Psoas muscle (tissue), 8 donors: ENCODE measurements at places on chromosomes 6 and 20. TPM values are rescaled to one million over a fixed set of nuclear protein-coding genes. Genes with fewer than 3 reads are reported as not detected.

DNA sequence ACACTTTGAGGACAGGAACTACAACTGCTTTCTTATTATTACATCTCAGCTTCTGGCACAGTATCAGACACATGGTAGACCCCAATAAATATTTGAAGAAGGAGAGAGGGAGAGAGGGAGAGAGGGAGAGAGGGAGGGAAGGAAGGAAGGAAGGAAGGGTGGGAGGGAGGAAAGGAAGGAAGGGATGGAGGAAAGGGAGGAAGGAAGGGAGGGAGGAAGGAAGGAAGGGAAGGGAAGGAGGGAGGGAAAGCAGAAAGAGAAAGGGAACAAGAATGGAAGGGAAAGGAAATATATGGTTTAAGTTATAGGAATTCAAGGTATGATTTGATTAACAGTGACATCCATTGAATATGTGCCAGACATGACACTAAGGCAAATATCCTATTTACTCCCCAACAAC is 402.1 kb downstream of the KIF16B start:
- H3K4me3 ChIP-seq = no peak overlapping the region
- no peak for DNase-seq
- H3K36me3 ChIP-seq = no peaks in the 10 kb centered on the region

DNA sequence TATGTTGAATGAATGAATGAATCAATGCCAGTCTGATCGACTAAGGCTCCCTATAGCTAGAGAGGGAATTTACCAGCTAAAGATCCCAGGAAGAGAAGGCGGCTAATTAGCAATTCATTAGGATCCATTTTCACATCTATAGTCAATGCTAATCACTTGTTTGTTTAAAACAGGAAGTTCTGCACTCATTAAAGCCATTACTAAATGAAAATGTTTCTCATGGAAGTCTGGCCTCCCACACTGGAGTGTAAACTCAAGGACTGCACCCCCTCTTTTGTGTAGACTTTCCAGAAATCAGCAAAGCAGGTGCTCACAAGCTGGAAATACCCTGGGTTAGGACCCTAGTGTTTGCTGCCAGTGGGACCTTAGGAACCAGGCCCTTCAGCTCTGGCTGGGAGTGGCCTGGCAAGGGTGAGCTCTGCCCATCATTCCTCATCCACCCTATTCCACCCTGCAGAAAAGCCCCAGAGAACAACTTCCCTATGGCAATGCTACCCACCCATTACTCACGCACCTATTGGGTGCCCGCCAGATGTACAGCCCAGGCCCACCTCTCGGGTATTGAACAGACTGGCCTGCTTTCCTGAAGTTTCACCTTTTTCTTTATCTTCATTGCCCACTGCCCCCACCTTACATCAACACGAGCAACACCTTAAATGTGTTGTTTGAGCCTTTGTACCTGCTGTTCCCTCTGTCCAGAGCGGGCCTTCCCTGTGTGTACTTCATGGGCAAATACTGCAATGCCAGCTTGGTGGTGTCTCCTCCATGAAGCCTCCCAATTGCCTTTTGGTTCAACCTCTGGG is 60.8 kb downstream of the TTI1 start:
- H3K4me3 ChIP-seq = no peak overlapping the region
- H3K4me1 ChIP-seq = no peaks in the 10 kb centered on the region
- no peaks in the 10 kb centered on the region for H3K36me3 ChIP-seq
- H3K27me3 ChIP-seq = no peaks in the 10 kb centered on the region
- H3K27ac ChIP-seq = no peak overlapping the region

DNA sequence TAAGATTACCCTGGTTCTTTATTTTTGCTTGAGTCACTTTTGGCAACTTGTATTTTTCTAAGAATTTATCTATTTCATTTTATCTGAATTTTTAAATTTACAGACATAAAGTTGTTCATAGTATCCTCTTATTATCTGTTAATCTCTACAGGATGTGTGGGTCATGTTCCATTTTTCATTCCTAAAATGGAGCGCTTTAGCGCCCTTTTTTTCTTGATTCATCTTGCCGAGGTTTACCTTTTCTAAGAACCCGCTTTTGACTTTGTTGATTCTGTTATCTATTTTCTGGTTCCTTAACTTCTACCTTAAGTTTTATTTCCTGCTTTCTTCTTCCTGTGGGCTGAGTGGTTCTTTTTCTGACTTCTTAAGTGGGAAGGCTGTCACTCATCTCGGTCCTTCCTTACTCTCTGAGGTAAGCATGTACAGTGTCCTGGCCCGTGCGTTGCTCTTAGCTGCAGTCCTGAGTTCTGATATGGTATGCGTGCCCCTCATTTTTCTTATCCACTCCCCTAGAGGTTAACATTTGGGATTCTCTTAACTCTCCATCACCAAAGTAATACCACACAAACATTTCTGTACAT is 399.8 kb downstream of the CDC5L start:
- H3K36me3 ChIP-seq = no peaks in the 10 kb centered on the region
- no peak for DNase-seq
- H3K4me3 ChIP-seq = no peak overlapping the region

- no peaks in the 10 kb centered on the region for H3K27me3 ChIP-seq
- H3K4me3 ChIP-seq = peak overlapping the region; percentile 58
- H3K27ac ChIP-seq = no peak overlapping the region
- no peaks in the 10 kb centered on the region for H3K36me3 ChIP-seq
Observed at GRCh38 chr6:151682251-151682650, 125.2 kb upstream of the ESR1 start.

DNA sequence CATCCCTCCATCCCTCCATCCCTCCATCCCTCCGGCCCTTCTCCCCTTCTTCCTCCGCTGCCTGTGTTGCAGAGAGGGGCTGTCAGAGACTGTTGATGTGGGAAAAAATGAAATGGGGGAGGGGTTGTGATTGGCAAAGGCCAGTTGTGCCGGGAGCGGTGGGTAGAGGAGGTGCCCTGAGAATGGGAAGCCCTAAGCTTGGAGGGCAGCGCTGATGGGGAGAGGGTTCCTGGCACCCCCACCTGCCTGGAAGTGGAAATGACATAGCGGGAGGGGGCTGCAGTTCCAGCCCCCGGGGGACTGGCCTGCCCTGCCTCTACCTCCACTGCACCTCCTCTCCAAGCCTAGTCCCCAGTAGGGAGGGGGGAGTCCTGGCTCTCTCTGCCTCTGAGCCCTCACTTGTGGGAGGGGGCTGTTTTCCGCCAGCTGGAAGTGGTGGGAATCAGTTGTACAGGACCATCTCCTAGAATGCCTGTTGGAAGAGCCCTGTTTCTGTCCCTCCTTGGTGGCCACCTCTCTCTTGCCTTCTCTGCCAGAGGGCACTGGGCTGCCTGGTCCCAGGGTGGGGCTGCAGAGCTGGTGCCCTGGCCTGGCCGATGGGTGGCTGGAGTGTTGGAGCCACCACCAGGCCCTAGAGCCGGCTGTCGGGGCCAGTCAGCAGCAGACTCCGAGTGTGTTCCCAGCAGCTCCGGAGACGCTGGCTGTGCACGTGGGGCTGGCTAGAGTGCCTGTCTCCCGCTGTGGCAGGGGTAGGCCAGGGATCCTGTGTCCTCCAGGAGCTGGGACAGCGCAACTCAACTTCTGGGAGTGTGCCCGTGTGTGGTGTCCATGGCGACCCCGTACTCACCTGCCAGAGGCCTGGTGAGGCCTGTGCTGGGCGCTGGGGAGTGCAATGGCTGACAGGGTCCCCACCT is 1.5 kb downstream of the DLGAP4 start:
- no peaks in the 10 kb centered on the region for H3K27me3 ChIP-seq
- no peak for DNase-seq
- H3K4me1 ChIP-seq = peaks cover 4% of the 10 kb centered on the region
- H3K4me3 ChIP-seq = no peak overlapping the region

GRCh38 chr6:73032586-73032985 is 192.7 kb downstream of the KHDC1L start:
- H3K4me3 ChIP-seq = no peak overlapping the region
- H3K36me3 ChIP-seq = no peaks in the 10 kb centered on the region
- peaks cover 14% of the 10 kb centered on the region for H3K4me1 ChIP-seq

DNA sequence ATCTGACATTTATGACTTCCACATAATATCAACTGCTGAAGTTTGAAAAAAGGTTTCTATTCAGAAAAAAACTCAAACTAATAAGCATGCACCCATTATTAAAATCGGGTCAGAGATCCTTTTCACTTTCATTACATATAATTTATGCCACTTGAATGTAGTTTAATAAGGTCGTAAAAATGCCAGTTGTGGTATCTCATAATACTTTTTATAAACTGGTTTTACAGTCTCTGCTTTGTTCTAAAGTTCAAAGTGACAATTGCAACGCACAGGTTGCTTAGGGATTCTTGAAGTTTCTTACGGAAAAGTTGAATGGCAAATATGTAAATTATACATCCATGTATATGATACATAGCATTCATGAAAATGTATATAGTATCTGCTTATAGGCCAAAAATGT is 229.4 kb upstream of the CEP162 start:
- no peaks in the 10 kb centered on the region for H3K36me3 ChIP-seq
- H3K4me1 ChIP-seq = no peaks in the 10 kb centered on the region
- DNase-seq = no peak
- H3K27ac ChIP-seq = no peak overlapping the region

MYLK2 gene
- 55.8 TPM for total RNA-seq

FGD2 gene
- total RNA-seq = 4.2 TPM

TMEM74B gene
- 0.25 TPM for total RNA-seq

MRPL2 gene
- total RNA-seq = 138 TPM

DUSP15 gene
- total RNA-seq = not detected
